ENCODE measurements at places on chromosomes 2 and 18.
A peak's percentile ranks its signal among the peaks of the same experiment; 100 is the strongest.

GRCh38 chr2:133953524-133953923 lies 300.3 kb upstream of the MGAT5 start:
- DNase-seq = no peak

- no peak for DNase-seq
Observed at GRCh38 chr2:70988151-70988550, 6.5 kb downstream of the TEX261 start.

DNA sequence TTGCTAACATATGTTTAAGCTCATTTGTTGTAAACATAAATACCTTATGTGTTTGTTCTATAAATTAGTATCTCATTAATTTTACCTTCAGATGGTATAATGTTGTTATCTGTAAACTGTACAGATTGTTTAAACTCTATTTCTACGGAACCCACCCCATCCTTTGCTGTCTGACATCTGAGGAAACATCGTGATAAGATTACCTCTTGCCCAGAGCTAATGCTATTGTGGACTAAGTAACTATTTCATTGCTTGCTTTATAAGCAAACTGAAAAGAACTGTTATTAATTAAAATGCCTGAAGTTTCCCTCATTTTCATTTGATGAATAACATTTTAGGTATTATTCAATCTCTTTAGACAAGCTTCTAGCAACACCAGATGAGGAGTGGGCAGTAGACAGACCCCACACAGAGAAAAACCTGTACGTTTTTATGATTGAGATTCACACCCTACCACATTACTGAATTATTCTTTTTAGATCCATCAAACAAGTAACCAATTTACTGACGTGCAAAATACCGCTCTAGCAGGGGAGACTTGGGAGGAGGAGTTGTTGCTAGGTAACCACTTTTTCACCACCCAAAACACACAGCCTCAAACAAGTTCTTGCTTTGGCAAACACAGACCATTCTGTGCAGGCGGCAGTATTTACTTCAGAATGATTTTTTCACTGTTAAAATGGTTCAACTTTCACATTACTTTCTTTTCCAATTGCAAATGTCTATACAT lies 1.9 kb upstream of the SYT4 start:
- DNase-seq = peak; percentile 2

GRCh38 chr18:31555971-31556747 lies 35.5 kb upstream of the TTR start:
- peak; percentile 21 for DNase-seq

GRCh38 chr2:224687156-224687555 lies 29.0 kb downstream of the CCDC195 start:
- DNase-seq = no peak

- DNase-seq = no peak
Observed at GRCh38 chr18:79520478-79521390, 125.0 kb downstream of the NFATC1 start.

DNA sequence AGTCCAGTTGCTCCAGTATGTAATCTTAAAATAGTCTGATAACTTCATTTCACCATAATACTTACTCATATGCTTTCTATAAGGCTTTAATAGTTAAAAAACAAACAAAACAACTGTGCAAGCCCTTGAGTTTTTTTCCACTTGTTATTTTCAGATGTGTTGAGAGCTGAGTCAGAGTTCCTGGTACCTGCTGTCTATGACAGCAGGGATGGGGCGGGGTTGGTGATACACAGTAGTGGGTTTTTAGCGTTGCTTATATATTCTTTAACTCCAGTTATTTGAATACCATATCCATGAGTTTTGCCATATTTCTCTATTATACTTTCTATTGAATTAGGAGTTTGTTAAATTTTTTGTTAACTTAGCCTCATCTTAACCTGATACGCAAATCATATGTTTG lies 5.0 kb downstream of the NAPG start:
- DNase-seq = peak; percentile 29

DNA sequence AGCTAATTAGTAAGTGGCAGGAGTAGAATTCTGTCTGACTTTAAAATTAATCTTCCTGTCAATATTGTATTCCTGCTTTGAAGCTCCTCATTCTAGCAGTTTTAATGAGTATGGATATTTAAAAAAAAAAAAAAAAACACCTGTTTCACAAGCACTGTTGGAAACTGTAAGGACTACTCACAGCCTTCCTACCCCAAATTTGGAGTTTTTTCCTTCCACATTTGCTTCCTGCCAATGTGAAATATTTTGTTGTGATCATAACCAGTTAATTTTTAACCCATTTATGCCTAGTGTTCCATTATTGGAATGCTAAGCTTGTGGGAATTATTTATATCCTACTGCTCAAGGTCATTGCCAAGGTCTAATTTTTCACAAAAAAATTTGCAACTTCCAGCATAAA lies 36.1 kb upstream of the SCYGR2 start:
- no peak for DNase-seq

DNA sequence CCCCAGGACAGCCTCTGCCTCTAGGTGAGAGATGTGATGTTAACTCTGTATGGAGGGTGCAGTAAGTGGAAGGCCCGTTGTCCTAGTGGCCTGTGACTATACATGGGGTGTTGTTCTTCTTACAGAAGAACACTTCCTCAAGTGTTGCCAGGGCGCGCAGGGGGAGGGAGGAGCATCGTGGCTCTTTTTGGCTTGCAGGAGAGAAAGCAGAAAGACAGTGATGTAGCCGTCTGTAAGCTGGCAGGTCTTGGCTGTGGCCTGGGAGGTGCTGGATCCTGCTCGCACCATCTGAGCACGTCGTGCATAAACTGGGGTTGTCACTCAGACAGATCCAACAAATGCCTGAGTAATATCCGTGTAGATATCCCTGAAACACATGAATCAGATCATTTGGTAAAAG lies 44.3 kb downstream of the ZNF236 start:
- no peak for DNase-seq

DNA sequence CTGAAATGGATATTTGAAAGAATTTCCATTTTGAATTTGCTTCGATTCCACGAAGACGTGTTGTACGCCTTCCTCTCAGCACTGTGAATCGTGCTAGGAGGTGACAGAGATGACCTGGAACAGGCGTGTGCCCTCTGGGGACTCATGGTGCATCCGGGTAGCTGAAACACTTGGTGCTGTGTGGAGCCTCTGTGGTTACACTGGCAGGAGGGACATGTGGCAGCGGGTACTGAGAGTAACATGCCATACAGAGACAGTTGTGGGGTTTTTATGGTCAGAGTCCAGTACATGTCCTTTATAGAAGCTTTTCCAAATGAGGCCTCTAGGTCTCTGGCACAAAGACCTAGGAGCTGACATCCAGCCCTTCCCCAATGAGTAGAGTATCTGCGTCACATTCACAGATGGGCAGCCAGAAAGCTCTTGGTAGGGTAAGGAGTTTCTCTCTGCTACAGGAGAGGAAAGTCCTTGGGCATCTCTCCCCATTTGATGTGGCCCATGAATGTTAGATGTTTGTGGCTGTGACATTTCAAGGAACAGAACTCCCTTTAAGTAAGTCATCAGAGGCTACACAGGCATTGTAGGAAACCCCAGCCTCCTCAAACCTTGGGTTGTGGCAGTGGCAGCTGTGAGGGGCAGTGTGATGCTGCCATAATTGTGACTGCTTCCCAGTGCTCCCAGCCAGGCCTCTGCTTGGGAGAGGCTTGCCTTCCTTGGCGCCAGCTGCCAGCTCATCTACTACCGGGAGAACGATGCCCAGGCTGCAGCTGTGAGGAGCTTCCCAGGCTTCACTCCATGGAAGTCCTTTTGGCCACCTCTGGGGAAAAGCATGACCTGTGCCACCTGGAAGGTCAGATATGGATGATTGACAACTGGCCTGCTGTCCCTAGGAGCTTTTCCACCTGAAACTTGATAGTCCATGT lies 80.6 kb downstream of the ACOXL start:
- no peak for DNase-seq

GRCh38 chr18:28372186-28372585 lies 195.3 kb upstream of the CDH2 start:
- no peak for DNase-seq

DNA sequence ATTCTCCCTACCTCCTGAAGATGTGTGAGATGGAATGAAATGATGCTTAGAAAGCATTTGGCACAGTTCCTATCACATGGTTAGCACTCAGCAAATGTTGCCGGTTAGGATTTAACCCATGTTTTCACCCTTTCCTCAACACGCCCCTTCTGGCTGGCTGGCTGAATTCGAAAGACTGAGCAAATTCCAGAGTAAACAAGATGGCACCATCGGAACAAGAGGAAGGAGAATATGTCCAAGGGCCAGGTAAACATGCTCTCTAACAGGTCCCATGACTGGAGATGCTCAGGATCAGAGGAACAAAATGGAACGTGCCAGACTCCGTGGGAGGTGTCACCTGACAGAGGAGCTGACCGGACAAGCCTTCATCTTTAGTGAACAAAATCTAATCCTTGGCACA lies 145.6 kb downstream of the ANKRD44 start:
- no peak for DNase-seq

GRCh38 chr18:23437357-23438045 lies 15.6 kb upstream of the RIOK3 start:
- peak; percentile 68 for DNase-seq

DNA sequence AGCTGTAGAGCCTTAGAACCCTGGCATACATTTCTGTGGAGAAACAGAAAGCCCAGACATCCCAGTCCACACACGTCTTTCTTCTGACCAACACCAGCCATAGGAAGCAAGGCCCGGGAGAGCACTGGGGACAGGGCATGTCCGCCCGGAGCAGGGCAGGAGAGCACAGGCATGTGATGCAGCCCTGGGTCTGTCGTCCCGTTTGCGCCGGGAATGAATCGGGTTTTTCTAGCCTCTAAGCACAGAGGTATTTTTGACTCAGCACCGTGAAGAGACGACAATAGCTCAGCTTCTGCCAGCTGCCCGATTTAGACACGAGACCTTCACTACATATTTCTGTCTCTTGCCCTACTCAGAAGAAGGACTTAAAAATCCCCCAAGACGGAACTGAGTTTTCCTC lies 7.3 kb upstream of the AMMECR1L start:
- no peak for DNase-seq

GRCh38 chr2:43146083-43146482 lies 80.3 kb downstream of the ZFP36L2 start:
- no peak for DNase-seq

GRCh38 chr2:45329045-45329677 lies 281.9 kb downstream of the SRBD1 start:
- DNase-seq = peak; percentile 22

DNA sequence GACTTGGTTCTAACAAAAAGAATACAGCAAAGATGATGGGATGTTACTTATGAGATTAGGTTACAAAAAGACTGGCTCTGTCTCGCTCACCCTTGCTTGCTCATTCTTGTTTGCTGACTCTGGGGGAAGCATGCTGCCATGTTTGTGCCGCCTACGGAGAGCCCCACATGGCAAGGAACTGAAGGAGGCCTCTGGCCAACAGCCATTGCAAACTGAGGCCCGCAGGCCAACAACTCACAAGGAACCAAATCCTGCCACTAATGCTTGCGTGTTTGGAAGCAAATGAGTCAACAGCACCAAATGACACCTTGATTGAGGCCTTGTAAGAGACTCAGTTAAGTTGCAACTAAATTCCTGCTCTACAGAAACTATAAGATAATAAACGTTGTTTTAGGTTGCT lies 297.6 kb upstream of the STON1 start:
- DNase-seq = no peak

- DNase-seq = no peak
Observed at GRCh38 chr2:172233987-172234715, 131.5 kb upstream of the DLX2 start.

DNA sequence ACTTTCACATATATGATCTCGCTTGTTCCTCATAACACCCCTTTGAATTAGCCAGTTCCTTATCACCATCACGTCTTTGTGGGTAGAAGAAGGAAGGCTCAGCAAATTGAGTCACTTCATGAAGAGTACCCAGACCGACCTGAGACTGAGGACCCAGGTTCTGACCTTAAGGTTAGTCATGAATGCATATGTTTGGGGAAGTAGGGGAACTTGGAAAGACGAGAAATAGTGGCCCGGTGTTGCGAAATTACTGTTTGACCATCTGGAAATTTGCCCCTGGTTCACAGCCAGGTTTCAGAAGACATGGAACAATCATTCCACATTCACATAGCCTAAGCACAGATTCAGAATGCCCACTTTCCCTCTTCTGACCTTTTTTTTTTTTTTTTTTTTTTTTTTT lies 59.8 kb downstream of the MEIS1 start:
- peak; percentile 45 for DNase-seq

GRCh38 chr18:23971666-23972230 lies 42.8 kb upstream of the TTC39C start:
- DNase-seq = no peak

DNA sequence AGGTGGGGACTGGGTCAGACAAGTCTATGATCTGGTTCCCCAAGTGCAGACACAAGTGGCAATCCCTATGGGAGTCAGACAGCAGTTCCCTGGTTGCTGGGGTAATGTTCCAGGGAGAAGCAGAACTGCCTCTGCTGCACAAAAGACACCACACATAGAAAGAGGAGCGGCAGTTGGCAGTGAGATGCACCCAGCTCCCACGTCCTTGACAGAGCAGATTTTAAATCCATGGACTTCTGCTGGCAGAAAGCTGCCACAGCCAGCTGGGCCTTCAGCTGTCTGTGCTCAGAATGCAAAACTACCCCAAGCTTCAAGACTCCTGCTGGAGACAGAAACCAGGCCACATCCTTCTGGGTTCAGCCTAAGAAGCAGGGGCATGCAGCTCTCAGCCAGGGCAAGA lies 147.2 kb downstream of the ETAA1 start:
- no peak for DNase-seq

DNA sequence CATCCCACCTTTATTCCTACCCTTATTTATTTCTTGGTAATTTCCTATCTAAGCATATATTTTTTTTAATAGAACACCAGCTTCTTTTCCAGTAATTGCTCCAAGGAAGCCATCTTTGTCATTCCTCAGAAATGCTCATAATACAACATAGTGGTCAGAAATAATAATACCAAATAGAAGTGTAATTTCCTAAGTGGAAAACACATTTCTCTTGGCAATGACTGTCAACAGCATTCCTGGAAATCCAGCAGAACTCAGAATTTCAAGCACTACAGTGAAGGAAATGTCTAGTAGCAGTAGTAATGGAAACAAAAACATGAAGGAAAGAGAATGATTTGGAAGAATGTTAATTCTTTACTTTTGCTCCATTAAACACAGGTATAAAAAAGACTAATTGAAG lies 56.6 kb downstream of the GDF7 start:
- DNase-seq = no peak

DNA sequence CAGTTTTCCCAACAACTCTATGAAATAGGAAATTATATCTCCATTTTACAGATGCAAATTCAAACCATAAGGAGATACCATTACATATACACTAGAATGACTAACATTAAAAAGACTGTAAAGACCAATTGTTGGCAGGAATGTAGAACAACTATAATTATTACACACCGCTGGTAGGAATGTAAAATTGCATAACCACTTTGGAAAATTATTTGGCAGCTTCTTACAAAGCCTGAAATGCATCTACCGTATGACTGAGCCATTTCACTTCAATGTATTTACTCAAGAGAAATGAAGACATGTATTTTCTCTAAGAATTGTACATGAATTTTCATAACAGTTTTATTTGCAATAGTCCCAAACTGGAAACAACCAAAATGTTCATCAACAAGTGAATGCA lies 189.1 kb upstream of the BCL2L11 start:
- DNase-seq = peak; percentile 20

- DNase-seq = no peak
Observed at GRCh38 chr2:202721621-202722020, 86.9 kb downstream of the FAM117B start.

All from RWPE1 (cell line).